ENCODE measurements at places on chromosomes 3 and 15.
A peak's percentile ranks its signal among the peaks of the same experiment; 100 is the strongest.

DNA sequence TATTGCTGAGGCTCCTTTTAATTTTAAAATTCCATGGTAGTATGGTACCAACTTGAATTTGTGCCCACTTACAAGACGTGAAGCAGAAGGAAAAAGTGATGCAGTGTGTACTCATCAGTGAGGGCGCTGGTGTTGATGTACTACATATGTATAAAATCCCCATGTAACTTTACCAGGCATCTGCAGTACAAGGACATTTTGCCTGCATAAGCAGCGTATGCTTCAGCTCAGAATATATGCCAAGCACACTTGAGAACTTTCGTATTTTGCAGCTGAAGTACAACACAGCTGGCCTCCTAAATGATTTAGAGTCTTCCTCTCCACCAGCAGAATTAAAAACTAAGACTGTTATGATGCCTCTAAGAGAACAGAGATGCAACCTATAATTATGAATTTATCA, 108.9 kb downstream of the RYR3 start:
- no peak for DNase-seq

DNA sequence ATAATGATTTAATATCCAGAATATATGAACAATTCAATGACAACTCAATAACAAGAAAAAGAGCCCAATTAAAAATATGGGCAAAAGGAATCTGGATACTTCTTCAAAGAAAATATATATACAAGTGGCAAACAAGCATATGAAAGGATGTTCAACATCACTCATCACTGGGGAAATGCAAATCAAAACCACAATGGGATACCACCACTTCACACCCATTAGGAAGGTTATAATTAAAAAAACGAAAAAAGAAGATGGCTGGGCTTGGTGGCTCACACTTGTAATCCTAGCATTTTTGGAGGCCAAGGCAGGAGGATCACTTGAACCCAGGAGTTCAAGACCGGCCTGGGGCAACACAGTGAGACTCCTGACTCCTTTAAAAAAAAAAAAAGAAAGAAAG, 4.1 kb downstream of the CCDC12 start:
- no peak for DNase-seq

DNA sequence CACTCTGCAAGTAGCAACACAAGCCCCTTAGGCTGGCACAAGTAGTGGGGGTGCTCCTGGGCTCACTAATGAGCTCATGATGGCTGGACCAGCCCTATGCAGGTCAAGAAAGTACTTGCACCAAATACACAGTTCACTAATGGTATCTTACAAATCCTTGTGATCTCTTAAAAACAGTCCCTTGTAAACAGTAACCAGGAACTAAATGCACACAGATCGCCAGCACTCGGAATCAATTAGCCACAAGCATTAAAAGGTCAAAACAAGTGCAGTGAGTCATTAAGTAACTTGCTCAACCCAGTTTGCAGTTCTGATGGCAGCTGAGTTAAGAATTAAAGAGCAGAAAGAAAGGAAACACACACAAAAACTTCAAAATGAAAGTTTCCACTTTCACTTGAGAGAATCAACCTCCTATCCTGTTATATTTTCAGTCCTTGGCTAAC, 43.2 kb downstream of the ARHGEF3 start:
- DNase-seq = no peak

- DNase-seq = no peak
Observed at GRCh38 chr3:100748967-100749366, 39.7 kb downstream of the TFG start.

DNA sequence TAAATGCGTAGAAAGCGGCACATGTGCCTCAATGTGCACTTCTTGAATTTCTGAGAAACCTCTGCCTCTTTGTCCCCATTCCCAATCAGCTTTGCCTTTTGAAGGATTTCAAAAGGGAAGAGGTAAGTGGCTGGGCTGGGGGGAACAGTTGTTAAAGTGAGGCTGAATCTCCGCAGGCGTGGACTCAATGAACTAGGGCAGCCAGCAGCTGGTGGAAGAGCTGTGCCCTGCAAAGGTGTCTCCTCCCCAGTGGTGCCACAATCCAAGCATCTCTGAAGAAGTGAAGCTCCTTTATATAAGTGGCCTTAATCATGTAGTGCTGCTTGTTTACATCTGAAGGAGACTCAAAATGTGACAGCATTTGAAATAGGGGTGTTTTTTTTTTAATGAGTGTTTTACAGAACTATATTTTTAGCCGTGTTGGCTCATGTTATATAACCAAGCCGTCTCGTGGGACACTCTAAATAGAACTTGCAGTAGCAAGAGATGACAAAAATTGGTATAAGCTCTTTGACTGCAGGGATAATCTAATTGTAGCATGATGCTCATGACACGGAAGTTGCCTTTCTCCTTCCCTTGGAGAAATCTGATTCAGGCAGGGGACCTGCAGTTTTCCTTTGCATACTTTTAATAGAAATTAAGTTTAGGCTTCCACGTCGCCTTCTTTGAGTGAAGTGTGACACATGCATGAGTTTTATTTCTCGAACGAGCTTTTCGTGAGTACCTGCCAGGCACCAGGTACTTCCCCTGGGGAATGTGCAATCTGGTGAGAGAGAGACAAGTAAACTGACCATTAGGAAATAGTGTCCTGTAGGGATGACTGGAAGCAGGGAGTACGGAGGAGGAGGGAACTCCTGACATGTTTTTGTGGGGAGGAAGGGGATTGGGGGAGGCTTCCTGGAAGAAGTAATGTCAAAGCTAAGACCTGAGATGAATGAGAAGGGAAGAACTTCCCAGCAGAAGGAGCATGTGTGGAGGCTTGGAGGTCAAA, 179.7 kb upstream of the BHLHE40 start:
- DNase-seq = no peak

- DNase-seq = peak; percentile 22
Observed at GRCh38 chr15:58357529-58358476, 74.0 kb upstream of the LIPC start.

DNA sequence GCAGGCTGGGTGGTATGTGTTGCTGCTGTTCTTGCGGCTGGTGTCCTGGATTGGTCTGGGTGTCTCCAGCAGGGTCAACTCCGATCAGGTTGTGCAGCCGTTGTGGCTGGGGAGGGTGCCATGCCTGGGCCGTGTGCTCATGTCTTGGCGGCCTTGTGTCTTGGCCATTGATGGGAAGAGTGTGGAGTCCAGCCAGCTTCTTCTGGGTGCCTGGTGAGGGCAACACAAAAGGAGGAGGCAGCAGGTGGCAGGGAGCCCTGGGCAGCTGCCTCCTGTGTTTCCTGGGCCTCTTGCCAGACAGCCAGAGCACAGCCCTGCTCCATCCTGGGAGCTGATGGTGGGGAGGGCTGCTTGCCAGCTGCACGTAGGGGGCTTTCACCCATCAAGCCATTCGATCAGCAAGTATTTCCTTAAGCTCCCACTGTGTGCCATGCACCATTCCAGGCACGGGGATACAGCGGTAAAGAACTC, 4.3 kb downstream of the CHAC1 start:
- DNase-seq = no peak

GRCh38 chr3:37859908-37860199, 1.8 kb upstream of the CTDSPL start:
- DNase-seq = no peak

GRCh38 chr3:172100482-172100881, 61.1 kb downstream of the FNDC3B start:
- no peak for DNase-seq

DNA sequence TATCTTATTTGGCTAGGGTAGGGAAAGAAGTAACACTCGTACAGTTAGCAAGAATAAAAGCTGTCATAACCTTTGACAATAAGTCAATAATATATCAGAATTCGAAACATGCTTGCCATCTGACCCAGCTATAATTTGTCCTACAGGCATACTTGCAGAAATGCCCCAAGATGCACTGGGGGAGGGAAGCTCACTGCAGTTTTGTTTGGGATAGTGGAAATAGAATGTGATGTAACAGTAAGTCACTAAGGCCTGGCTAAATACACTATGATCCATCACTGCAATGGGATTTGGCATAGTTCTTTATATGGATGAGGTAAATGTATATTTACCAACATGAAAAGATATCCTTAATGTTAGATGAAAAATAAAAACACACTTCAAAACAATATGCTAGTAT, 25.5 kb upstream of the TMOD3 start:
- DNase-seq = no peak

DNA sequence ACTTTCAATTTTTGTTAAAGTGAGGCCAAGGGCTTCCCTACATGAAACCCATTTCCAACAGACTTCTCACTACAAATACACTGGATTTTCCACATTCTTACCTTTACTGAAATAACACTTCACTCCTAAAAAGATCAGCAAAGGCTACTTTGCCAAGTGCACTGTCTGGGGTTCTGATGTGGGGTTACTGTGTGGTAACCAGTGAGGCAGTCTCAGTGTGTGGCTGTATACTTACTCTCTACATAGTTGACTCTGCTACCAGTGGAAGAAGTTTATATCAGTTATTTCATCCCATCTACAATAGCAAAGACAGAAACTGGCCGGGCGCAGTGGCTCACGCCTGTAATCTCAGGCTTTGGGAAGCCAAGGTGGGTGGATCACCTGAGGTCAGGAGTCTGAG, 5.6 kb downstream of the WDR82 start:
- DNase-seq = no peak

GRCh38 chr15:68653031-68653635, 74.3 kb downstream of the CORO2B start:
- DNase-seq = no peak

DNA sequence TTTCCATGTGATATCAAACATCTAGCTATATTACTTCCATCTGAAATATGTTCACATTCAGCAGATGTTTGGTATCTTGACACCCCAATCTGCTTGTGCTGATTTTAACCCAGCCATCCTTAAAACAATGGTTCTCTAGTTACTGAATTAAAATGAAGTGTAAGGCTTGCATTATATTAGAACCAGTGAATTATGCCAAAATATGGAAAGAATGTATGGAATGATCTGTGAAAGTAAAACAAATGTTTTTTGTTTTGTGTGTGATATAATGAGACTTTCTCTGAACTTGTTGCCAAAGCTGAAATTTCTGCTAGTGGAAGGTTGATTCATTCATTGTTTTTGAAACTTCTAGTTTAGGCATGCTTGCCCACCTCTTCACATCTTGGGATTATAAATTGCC, 317.1 kb downstream of the MEX3B start:
- no peak for DNase-seq

- peak; percentile 33 for DNase-seq
Observed at GRCh38 chr3:183306798-183307671, 54.0 kb downstream of the B3GNT5 start.

DNA sequence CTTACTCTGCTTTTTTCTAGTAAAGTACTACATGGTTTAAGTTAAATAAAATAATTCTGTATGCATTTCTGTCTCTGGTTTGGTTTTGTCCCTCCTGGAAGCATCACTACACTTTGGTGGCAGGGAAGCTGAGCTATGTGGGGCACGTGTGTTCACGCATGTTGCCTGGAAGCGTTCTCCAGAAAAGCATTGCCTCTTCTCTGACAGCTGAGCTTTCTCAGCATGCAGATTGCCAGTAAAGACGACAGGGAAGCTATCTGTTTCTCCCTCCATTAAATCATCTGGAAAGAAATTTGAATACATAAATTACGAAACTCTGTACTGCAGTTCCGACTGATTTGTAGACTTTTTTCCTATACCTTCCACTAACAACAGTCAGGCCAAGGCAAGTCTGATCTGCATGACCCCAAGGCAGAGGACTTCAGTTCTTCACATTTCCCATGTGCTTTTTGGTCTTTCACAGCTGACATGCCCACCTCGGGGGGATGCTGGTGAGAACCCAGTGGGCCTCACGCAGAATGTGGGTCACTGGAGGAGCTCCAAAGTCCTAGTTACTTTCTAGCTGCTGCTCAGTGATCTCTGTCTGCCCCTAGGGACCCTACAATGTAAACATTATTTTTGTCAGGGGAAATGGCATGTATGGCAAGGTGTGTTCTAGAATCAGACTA, 43.0 kb downstream of the PGPEP1L start:
- DNase-seq = no peak

DNA sequence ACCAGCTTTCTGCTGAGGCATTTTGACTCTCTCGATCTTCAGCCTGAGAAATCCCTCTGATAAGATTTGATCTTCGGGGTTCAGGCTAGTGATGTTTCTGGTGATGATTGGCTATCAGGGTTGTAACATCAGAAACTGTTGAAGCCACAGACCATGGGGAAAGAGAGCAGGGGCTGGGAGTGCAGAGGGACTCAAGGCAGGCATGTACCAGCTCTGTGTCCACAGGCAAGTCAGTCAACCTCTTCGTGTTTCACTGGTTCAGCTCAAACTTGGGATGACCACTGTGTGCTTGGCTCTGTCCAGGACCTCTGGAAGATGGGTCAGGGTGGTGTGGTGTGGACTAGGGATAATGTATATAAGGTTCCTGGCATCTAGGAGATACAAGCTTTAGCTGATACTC, 116.5 kb downstream of the EEFSEC start:
- DNase-seq = no peak

GRCh38 chr15:89130201-89130600, 41.9 kb downstream of the ABHD2 start:
- DNase-seq = no peak

DNA sequence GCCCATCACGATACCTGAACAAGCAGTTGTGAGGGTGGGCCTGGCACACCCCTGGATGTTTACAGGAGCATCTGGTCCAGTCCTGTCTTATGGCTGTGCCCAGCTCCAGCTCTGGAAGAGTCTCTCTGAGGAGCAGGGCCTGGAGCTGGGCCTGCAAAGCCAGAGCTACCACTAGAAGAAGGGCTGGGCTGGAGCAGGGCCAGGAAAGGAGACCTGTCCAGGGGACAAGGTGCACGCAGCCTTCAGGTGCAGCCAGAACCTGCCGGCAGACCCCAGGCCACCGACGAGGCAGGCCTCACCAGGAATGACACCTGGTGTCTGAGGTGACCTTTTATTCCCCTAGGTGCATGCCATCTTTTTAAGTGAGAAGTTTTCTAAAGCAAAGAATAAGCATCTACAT, 8.4 kb upstream of the BCL2L10 start:
- no peak for DNase-seq

DNA sequence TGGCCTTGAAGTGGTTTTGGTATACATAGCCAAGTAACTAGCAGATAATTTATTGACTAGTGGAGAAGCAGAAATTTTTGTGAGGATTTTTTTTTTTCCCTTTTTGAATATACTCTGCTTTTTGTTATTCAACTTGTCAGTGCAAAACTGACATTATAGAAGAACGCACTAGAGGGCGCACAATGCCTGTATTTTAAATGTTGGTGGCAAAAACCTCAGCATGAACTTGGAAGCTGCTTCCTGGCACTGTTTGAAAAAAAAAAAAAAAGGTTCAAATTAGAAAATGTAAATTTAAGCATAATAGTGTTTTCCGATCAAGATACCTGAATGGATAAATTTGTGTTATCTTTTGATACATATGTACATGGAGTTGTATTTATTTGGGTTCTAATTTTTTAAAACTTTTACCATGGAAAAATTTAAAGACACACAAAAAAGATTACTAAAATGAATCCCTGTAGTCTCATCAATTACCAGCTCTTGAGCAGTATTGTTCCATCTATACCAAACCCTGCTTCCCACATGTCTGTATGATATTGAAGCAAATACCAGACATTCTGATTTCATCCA, 56.0 kb downstream of the SLC25A26 start:
- DNase-seq = peak; percentile 38

- no peak for DNase-seq
Observed at GRCh38 chr3:10925436-10926255, 66.9 kb upstream of the SLC6A1 start.

Measured in iPS-NIHi11 (cell line).